ENCODE measurements at places on chromosomes 11 and 22.

- no peak for DNase-seq
- H3K36me3 ChIP-seq, result peaks cover 22% of the 10 kb centered on the region
- H3K27ac ChIP-seq, result no peak overlapping the region
- H3K4me3 ChIP-seq, result peak overlapping the region; percentile 3
- H3K4me1 ChIP-seq, result peaks cover 43% of the 10 kb centered on the region
- no peaks in the 10 kb centered on the region for H3K27me3 ChIP-seq
These were observed 92.1 kb upstream of the APOA1 start for GRCh38 chr11:116929414-116930090.

- H3K27me3 ChIP-seq, result no peaks in the 10 kb centered on the region
- H3K4me1 ChIP-seq, result no peaks in the 10 kb centered on the region
- no peak overlapping the region for H3K27ac ChIP-seq
- no peak overlapping the region for H3K4me3 ChIP-seq
- no peaks in the 10 kb centered on the region for H3K36me3 ChIP-seq
- no peak for DNase-seq
These were observed 207.5 kb downstream of the ETS1 start for GRCh38 chr11:128379587-128380580.

GRCh38 chr11:65424205-65425104, 1.9 kb downstream of the NEAT1 start:
- peaks cover 11% of the 10 kb centered on the region for H3K36me3 ChIP-seq
- H3K4me1 ChIP-seq, result peaks cover 45% of the 10 kb centered on the region
- peak; percentile 84 for DNase-seq
- H3K4me3 ChIP-seq, result peak overlapping the region; percentile 91
- peak overlapping the region; percentile 98 for H3K27ac ChIP-seq

- DNase-seq, result peak; percentile 8
- no peak overlapping the region for H3K4me3 ChIP-seq
- no peak overlapping the region for H3K27ac ChIP-seq
- H3K36me3 ChIP-seq, result no peaks in the 10 kb centered on the region
These were observed 24.3 kb downstream of the OSBP2 start for GRCh38 chr22:30718938-30719337.

DNA sequence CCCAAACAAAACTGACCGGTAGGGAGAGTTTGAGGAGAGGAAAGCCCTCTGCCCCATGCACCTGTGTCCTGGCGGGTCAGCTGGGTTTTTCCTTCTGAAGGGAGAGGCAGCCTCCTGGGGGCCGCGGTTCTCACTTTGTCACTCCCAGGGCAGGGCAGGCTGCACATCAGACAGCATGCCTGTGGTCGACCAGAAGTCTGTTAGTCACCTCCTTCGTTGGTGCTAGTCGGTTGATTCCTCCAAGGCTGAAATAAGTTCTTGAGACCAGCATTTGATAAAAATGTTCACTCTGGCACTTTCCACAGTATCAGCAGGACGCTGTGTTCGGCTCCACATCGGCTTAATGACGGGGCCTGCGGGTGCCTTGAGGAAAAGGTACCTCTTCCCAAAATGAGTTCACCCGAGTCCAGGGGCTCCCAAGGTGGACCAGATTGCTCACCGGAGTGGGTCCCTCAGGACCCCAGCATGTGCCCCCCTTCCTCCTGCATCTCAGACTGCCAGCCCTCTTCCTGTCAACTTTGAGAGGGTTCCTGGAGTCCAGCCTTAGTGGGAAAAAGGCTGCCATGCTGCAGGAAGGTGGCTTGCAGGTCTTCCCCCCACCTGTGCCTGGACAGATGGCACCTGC, 373.7 kb upstream of the B3GAT1 start:
- no peak for DNase-seq
- no peaks in the 10 kb centered on the region for H3K4me1 ChIP-seq
- no peaks in the 10 kb centered on the region for H3K36me3 ChIP-seq

DNA sequence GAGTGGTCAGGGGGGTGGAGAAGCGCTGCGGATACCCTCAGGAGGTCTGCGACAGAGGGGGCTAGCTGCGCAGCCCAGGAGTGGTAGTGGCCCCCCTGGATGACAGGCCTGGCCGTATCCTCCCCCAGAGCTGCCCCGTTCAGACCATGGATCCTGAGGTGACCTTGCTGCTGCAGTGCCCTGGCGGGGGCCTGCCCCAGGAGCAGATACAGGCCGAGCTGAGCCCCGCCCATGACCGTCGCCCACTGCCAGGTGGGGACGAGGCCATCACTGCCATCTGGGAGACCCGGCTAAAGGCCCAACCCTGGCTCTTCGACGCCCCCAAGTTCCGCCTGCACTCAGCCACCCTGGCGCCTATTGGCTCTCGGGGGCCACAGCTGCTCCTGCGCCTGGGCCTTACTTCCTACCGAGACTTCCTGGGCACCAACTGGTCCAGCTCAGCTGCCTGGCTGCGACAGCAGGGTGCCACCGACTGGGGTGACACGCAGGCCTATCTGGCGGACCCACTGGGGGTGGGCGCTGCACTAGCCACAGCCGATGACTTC, 505 bp downstream of the NUDT22 start:
- no peak for DNase-seq
- H3K27me3 ChIP-seq, result no peaks in the 10 kb centered on the region
- H3K4me3 ChIP-seq, result peak overlapping the region; percentile 88
- peak overlapping the region; percentile 89 for H3K27ac ChIP-seq
- H3K36me3 ChIP-seq, result no peaks in the 10 kb centered on the region
